ENCODE measurements at places on chromosomes 12 and 14.

DNA sequence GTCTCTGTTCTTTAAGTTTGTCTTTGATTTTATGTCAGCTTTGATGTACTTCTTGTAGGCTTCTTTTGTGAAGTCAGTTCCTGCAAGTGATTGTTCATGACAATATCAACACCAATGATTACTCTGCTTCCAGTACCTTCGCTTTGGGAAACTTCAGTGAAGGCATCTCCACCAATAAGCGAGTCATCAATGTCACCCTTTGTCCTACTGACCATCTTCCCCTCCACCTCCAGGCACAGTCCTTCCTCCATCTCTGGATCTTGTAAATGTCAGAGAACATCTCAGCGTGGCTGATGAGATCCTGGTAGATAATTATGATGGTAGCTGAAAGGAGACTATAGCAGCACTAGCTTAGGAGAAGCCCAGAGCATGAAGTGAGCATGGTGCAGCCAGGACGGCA is 40.4 kb upstream of the A2M start:
- H3K27me3 ChIP-seq: no peaks in the 10 kb centered on the region
- no peak overlapping the region for H3K4me3 ChIP-seq
- H3K4me1 ChIP-seq: no peaks in the 10 kb centered on the region

DNA sequence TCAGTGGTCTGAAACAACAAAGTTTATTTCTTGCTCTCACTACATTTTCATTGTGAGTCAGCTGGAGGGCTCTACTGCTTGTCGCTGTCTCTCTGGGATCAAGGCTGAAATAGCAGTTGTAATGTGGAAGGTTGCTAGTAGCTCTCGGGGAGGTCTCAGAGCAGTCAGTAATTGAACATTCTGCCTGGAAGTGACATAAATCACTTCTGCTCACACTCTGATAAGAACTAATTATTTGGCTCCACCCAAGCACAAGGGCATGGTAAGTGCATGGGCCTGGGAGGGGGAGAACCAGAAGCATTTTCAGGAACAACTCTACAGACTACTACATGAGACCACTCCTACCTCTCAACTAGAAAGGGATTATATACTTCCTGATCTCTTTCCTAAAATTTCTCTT is 128.2 kb downstream of the TMEM117 start:
- H3K27me3 ChIP-seq: no peaks in the 10 kb centered on the region
- H3K36me3 ChIP-seq: no peaks in the 10 kb centered on the region
- no peaks in the 10 kb centered on the region for H3K4me1 ChIP-seq
- no peak overlapping the region for H3K27ac ChIP-seq
- DNase-seq: no peak

- H3K4me1 ChIP-seq: no peaks in the 10 kb centered on the region
Measured at GRCh38 chr14:89112720-89113119, 288.3 kb downstream of the TTC8 start.

DNA sequence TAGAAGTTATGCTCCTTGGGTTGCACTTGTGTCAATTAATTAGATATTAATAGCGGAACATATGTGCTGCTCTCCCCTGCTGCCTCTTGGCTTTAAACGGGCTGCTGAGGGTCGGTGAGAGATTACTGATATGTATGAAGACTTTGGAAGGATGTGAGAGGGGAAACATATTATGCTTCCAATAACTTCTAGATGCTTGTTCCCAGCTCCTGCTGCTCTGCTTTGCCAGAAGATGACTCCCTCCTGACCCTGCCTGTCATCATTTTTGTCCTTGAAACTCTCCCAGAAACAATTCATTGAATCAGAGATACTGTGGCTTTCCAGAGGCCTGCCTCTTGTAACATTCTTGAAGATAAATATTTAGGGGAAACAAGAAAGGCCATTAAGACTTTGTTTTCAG is 300.1 kb upstream of the STXBP6 start:
- H3K27me3 ChIP-seq: no peaks in the 10 kb centered on the region
- no peak overlapping the region for H3K27ac ChIP-seq
- H3K36me3 ChIP-seq: no peaks in the 10 kb centered on the region

DNA sequence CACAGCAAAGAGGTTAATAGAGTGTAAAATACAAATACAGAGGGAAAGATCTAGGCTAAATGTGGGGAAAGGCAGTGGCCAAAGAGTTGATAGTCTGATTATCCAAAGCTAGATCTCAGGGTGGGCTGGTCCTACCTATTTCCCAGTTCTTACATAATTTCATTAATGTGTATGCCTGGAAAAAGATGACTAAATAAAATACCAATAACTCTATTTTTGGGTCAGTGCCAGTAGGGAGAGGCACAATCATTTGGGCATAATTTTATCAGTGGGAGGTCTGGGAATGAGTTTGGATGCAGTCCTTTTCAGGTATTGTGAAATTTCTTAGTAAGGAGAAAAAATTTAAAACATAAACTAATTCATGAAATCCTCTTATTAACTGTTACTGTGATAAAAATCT is 30.6 kb upstream of the CLEC14A start:
- H3K27me3 ChIP-seq: no peaks in the 10 kb centered on the region
- no peaks in the 10 kb centered on the region for H3K36me3 ChIP-seq
- DNase-seq: no peak
- no peak overlapping the region for H3K4me3 ChIP-seq
- H3K4me1 ChIP-seq: no peaks in the 10 kb centered on the region
